ENCODE measurements at places on chromosomes 12 and 14.

DNA sequence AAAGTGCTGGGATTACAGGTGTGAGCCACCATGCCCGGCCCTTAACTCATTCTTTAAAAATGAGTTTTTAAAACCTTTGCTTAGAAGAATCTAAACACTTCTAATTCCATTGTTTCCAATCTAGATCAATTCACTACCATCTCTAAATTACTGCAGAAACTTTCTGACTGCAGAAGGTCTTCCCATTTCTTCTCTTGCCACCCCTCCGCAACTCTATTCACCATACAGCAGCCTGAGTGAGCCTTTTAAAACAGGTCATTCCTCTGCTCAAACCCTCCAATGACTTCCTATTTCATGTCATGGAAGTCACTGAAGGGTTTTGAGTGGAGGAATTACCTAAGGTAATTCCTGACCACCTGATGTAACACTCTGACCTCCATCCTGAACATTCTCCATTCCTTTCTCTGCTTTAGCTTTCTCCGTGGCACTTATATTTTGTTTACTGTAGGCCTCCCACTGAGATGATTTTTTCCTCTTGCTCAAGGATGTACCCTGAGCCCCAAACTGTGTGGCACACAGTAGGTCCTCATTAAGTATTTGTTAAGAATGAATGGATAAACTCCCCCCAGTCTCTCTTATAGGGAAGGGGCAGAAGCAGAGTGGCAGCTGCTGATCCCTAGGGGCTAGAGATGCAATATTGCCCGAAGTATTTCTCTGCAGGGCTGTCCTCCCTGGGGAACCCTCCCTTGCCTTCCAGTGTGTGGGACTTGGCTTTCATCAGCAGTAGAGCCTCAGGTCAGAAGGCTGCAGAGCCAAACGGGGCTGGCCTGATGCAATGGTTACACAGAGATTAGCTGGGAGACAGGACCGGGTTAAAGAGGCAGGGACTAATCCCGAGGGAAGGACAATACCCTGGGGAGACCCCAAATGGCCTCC, 1.2 kb downstream of the DDIT3 start:
- peak; percentile 44 for DNase-seq

DNA sequence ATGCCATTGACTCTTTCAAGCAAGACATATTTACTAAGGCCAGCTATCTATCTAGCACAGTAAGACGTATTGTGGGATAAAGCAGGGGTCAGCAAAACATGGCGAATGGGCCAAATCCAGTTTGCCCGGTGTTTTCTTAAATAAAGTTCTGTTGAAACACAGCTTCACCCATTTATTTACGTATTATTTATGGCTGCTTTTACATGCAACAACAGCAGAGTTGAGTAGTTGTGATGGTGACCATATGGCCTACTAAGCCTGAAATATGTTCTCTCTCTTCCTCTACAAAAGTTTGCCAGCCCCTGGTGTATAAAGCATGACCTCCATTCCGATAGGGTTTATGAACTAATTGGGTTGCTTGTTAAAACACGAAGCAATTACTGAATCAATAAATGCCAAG, 322.1 kb downstream of the CCDC91 start:
- no peak for DNase-seq

- no peak for DNase-seq
Observed at GRCh38 chr14:61668282-61668681, 27.0 kb upstream of the HIF1A start.

DNA sequence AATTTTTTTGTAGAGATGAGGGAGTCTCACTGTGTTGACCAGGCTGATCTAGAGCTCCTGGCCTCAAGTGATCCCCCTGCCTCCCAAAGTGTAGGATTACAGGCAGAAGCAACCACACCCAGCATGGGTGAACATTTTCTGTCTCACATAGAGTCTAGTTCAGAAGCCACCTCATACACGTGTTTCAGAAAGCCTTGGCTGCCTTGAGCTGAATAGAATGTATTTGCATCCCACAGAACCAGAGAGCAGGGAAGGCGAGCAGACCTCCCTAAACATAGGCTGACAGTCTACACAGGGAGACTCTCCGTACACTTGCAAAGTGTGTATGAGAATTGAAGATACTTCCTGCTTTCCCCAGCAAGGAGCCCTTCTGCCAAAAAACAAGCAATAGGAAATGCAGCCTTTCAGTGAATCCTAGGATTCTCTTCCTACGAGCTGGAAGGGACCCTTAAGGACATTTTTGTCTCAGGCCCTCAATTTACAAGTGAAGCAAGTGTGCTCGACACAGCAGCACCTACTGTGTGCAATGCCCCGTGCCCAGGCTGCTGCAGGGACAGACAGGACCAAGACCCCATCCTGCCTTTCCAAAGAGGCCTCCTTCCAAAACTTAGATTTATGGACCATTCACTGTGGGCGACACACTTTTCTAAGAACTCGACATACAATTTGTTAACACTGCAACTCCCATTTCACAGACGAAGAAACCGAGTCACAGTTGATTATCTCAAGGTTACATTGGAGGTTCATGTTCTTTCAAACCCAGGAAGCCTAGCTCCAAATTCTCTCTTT, 11.2 kb downstream of the NUAK1 start:
- no peak for DNase-seq

DNA sequence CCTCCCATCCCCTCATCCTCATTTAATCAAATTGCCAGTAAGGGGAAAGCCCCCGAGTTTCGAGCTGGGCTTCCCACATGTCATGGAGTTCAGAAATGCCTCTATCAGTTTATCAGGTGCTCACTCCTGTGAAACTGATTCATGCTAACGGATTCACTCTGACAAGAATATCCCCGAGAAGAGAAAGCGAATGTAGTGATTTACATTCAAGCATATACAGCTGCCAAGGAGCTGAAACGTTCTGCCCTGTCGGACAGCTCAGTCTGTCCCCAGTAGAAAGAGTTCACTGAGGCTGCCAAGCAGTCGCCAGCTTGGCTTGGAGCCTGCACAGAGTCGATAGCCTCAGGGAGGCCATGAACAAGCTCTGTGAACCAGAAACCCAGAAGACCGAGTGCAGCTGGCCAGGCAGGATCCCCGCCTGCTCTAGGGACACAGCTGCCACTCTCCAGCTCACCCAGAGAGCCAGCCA, 88.4 kb downstream of the TMCC3 start:
- no peak for DNase-seq

- DNase-seq: no peak
Observed at GRCh38 chr12:70427611-70428010, 61.5 kb downstream of the KCNMB4 start.

DNA sequence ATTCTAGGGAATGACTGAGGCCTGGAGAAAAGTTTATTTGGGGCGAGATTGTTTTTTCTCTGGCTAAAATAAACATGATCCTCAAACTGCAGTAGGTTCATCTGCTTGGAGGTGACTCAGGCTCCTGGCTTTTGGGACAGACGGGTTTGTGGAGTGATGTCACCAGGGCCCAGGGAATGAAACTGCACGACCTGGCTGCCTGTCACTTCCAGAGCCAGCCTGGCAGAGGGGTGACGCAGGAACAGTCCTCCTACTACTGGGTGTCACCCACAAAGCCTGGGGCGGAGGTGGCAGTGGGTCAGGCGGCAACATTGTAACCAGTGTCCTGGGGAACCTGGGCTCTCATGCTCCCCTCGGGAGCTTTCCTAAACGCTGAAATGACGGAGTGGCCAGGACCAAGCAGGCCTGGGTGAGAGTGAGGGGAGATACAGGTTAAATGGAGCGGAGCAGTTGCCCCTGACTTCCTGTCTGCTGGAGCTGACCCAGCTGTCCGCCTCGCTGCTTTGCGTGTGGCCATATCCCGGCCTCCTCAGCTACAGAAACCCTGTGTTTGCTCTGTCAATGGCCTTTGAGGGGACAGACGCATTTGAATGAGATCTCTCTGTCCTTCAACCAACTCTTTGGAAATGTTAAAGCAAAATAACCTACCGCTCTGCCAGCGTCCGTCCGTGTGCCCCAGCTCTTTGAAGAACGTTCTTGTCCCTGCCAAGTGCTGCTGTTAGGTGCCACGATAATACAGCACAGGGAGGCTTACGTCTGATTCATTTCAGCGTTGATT, 6.5 kb downstream of the HIP1R start:
- DNase-seq: no peak

- DNase-seq: peak; percentile 68
Observed at GRCh38 chr14:53055003-53055402, 98.1 kb downstream of the DDHD1 start.

DNA sequence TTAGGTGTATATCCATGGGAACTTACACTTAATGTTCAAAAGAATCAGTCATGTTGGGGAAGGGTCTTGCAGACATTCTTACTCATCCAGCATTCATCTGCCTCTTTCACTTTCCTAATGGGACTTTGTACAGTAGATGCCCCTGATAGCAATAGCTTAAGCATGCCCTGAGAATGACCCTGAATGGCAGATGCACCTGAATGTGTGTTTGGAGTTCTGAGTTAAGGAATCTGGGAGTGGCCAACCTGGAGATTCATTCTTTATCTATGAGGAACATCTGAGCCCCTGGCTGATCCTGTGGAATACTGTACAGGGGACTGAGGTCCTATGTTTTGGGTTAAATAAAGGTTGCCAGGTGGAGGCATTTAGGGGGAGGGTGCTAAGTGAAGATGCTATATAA, 71.3 kb upstream of the MANSC4 start:
- no peak for DNase-seq

GRCh38 chr12:125296701-125297100, 231.5 kb downstream of the AACS start:
- no peak for DNase-seq

DNA sequence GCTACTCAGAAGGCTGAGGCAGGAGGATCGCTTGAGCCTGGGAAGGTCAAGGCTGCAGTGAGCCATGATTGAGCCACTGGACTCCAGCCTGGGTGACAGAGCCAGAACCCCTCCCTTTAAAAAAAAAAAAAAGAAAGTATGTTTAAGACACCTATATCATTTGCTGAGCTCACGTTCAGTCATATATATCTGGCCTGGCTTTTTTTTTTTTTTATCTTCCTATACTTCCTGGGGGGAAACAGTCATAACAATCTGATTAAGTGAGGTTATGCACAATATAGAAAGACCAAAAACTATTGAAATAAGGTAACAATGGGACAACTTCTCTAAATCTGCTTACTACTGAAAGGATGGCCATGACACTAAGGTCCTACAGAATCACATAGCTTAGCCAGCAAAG, 9.4 kb upstream of the ARID2 start:
- no peak for DNase-seq

GRCh38 chr12:115840159-115840558, 437.3 kb downstream of the MED13L start:
- no peak for DNase-seq

GRCh38 chr14:36664322-36665193, 2.9 kb downstream of the PAX9 start:
- DNase-seq: no peak

GRCh38 chr14:31712244-31713127, 151.3 kb downstream of the NUBPL start:
- DNase-seq: no peak

- DNase-seq: no peak
Observed at GRCh38 chr14:102764220-102764671, 13.0 kb upstream of the TRAF3 start.

DNA sequence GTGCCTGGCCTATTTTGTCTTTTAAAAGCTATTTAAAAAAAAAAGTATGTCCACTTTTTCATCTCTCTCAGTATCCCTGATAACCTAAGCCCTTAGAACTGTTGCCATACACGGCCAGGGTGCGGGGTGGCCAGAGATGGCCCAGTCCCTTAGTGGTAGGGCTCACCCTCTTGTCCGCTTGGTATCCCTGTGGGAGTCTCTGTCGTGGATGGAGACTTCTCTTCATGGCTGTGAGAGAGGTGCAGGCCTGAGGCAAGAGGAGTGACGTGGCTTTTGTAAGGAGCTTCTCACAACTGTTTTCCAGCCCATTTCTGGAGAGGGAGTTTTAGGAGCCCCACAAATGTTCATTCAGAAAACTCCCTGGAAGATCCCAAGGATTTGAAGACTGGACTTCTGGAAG, 26.8 kb downstream of the XRCC3 start:
- DNase-seq: no peak

- DNase-seq: no peak
Observed at GRCh38 chr14:104393199-104393897, 186.2 kb upstream of the C14orf180 start.

DNA sequence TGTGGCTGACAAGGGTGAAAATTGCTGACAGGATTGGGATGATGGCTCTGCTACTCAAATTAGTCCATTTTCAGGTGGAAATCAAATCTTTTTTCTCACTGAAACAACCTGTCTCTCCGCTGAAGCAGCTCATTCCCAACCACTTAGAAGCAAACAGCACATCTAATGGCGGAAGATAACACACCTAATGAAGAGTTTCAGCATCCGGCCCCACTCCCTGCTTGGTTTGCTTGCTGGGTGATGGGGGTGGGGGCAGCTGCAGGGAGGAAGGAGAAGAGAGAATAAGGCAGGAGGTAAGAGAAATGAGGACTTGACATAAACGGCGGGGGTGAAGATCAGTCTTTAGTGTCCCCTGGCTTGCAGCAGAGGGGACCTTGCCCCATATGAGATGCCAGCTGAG, 4.0 kb downstream of the SYNDIG1L start:
- no peak for DNase-seq

- DNase-seq: no peak
Observed at GRCh38 chr12:55692631-55693322, 14.9 kb downstream of the ITGA7 start.

DNA sequence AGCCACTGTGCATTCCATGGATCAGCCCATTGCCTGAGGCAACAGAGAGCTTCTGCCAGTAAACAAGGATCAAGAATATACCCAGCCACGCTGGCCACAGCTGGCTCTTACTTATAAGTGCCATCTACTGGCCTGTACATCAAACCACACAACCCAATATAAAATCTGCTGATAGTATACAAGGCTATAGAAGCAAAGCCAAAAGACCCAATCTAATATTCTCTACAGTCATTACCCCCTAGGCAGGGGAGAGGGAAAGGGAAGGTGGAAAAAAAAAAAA, 4.4 kb upstream of the FAM186B start:
- DNase-seq: no peak

- no peak for DNase-seq
Observed at GRCh38 chr14:30234966-30235365, 307.3 kb upstream of the PRKD1 start.

DNA sequence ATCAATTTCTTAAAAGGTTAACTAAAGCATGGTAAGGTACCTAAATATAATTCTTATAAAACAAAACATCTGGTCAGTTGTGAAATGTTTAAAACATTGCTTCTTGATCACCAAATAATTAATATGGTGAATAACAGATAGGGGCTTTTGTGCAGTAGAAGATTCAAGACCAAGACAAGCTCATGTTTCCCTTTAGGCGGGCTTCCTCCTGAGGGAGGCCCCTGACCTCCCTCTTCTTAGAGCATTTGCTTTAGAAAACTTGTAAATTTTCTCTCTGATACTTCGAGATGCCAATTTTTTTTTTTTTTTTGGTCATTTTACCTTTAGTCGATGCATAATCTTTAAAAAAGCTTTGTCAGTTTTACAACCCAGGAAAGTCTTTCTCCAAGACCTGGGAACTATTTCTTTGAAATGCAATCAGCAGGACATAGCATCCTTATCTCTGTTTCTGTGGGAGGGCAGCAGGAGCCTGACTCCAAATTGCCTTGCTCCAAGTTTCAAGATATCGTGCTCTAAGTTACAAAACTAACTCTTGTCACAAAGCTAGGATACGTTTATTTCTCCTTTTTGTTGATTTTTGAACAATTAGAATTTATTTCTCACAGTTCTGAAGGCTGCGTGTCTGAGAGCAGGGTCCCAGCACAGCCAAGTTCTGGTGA, 66.6 kb upstream of the BICD1 start:
- DNase-seq: no peak

Data from hematopoietic multipotent progenitor cell treated with erythropoietin and hydrocortisone succinate and interleukin-3 and kit ligand, for 17 days (in vitro differentiated cells).